ENCODE measurements at places on chromosomes 11 and 22.

DNA sequence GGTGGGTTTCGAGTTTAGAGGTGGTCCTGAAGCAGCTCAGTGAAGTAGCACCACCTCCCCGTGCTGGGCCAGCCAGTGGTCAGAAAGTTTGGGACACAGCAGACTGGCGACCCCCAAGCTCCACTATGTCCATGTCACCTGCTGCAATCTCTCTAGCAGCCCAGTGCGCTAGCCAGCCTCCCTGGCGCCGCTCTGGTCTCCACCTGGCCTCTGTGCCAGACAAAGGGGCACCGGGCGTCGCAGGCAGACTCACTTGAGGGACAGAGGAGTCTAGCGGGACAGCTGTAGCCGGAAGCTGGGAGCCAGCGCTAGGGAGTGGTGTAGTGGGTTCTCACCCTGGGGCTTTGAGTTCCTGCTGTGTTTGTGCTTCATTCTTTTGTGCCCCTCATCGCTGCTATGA is 25.5 kb downstream of the MYBPC3 start:
- no peak for DNase-seq

- no peak for DNase-seq
Observed at GRCh38 chr11:210803-211180, 3.3 kb downstream of the RIC8A start.

DNA sequence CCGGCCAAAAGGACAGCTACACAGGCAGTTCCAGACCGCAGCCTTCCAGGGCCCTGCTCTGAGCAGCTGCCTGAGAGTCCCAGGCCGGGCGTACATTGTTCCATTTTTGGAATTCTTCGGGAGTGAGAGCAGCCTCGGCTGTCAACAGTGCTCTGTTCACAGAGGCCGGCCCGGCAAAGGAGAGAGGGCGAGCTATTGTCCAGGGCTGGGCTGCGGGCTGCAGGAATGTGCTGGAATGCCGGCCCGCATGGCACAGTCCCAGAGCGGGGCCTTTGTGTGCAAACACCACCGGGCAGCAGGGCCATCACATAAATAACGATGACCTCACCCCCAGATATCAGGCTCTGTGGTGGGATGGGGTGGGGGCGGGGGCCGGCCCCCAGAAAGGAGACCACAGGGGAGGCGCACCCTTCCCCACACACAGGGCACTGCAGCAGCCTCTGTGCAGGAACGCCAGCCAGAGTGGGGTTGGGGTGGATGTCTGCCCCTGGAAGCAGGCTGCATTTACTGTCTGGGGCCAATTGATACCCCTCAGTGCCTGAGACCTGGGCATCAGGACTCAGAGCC is 15.8 kb downstream of the LINC01488 start:
- DNase-seq = no peak

DNA sequence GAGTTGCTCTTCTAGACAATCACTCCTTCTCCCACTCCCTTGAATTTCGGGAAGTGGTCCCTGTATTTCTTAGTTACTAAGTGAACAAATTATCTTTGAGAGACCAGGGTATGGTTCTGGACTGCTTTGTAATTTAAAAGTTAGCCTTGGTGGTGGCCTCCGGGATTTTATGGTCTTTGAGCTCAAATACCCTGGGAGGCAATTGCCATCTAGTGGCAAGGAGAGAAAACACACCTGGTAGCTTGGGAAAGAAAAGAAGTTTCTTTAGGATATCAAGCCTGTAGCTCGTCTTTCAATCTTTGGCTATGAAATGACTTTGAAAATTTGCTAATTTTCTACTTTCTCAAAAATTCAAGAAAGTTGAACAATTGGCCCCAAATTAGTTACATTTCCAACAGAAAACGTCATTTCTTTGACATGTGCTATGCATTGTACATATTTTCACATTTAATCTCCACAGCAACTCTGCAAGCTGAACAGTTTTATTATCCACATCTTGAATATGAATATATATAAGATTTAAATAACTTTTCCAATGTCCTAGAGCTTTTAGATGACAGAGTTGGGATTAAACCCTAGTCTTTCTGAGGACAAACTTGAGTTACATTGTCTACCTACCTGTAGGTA is 39.1 kb downstream of the MMP27 start:
- DNase-seq = no peak

DNA sequence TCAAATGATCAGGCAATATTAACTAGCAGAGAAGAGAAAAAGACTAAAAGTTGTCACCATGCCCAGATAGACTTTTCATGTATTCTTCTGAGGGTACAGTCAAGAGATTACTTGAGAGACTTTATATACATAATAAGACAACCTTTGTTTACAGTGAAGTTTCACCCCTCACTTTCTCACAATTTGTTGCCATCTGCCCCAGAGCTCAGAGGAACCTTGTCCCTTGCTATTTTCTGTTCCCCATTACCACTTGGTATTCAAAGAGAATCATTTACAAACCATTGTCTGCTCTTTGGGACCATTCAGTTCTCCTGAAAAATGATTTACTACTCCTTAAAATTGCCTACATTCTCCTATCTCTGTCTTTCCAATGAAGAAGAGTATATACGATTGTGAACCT is 544.6 kb downstream of the CNTN5 start:
- no peak for DNase-seq

DNA sequence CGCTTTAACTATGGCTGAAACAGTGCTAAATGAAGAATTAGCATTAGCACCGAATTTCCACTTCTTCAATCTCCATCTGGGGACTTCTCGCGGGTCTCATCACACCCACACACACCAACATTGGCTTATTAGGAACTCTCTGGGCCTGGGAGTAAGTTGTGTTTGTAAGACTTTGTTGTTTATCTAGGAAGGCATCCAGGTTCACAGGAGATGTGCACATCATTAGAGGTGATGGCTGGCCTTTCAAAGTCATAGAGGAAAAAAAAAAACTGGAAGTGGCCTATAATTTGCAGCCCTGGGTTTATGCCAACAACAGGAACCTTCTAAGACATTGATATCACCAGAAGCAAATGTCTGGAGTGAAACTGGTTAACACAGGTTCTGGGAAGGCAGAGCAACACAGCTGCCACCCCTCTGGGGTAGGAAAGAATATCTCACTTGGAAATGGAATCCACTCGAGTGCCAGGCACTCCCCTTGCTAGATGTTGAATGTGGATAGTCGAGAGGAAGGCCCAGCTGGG is 84.5 kb downstream of the TRAF6 start:
- no peak for DNase-seq

GRCh38 chr11:69455969-69456368 is 25.5 kb upstream of the LINC01488 start:
- DNase-seq = no peak

GRCh38 chr11:8019314-8020243 is 32.4 kb downstream of the EIF3F start:
- DNase-seq = peak; percentile 14

DNA sequence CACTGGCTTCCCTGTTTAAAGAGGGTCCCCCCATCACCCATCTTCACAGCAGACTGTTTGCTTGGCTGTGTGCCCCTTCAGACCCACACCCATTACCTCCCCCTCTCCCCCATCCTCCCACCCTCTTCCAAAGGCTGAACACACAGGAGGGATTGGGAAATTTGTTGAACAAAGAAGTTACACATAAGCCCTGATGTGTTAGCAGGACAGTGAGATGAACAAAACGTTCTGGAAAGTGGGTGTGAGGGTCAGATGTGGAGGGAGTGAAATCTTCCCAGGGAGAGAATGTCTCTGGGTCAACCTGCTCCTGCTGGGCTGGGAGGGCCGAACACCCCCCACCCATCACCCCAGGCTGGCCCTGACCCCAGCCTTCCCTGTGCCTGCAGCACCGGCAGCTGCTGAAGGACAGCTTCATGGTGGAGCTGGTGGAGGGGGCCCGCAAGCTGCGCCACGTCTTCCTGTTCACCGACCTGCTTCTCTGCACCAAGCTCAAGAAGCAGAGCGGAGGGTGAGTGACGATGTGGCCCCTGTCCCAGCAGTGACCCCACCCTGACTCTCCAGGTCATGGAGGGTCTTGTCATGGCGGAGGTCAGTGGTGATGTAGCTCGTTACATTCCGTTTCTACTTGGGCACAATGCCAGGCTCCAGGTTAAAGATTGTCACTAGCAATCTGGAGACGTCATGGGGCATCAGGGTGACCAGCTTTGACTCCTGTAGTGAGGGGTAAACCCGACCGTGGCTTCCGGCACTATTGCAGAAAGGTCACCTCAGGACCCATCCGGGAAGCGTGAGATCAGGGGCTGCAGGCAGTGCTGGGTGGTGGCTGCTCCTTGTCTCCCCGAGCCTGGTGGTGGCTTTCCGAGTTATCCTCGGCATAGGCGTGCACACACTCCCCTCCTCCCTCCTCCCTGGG is 103.5 kb downstream of the BCR start:
- DNase-seq = no peak

DNA sequence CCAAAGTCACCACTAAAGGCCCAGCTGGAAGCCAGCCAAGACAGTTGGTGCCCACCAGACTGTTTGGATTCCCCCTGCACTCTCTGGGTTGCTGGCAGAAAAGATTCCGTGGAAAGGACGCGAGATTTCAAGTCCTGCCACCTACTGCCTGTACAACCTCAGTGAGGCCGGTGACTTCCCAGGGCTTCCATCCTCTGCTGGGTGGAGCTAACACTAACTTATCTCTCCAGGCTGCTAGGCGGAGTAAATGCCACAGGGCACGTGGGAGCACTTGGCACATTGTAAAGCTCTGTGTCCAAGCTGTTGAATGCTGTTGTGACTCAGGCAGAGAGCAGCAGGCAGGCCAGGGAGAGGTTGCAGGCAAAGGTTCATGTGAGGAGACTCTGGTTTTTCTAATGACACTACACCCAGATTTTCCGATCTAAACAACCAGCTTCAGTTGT is 50.9 kb upstream of the CDON start:
- DNase-seq = no peak

DNA sequence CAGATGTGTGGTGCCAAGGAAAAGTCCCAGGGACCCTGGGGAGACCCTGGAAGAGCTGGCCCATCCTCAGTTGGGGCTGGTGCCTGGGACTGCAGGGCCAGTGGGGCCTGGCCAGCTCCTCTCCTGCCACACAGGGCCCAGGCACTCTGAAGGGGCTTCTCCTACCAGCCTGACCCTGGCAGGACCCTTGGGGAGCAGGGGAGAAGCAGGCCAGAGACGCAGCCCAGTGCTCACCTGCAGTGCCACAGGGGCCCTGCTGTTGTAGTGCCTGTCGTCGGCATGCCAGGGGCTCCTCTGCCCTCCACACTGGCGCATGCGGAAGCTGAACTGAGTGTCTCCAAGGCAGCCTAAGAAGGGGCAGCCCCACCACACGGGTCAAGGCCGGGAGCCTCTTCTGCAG is 9.1 kb downstream of the DENND6B start:
- no peak for DNase-seq

- no peak for DNase-seq
Observed at GRCh38 chr22:20423906-20424551, 13.6 kb downstream of the SCARF2 start.

DNA sequence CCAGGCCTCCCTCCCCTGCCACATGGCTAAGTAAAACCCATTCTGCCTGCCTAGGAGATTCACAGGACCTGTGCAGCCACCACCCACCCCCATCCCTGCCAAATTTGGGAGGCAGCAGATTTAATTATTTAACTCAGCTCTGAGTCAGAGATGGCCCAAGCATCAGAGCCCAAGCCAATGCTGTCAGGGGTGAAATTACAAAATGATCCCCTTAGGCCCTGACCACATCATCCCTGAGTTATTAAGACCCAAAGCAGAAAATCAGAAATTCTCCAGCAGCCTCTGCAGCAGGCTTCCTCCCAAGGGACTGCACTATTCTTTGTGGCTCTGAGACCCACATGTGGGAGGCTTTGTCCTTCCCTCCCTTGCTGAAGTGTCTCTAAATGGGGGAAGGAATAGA is 52.8 kb upstream of the RRAS2 start:
- no peak for DNase-seq

DNA sequence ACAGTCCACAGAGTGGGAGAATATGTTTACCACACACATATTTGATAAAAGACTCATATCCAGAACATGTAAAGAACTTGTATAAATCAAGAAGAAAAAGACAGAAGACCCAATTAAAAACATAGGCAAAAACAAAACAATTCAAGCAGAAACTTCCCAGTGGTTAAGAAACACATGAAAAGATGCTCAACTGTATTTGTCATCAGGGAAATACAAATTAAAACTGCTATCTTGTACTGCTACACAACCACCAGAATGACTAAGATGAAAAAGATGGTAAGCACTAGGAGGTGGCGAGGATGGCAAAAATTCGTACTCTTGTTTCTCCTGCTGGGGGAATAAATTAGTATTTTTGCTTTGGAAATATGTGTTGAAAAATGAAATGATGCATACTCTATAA is 192.3 kb upstream of the C11orf87 start:
- DNase-seq = no peak

- no peak for DNase-seq
Observed at GRCh38 chr11:113615098-113615497, 91.0 kb downstream of the TMPRSS5 start.

GRCh38 chr11:82994604-82995230 is 77.0 kb downstream of the RAB30 start:
- no peak for DNase-seq

GRCh38 chr11:74559934-74560309 is 32.5 kb upstream of the POLD3 start:
- DNase-seq = no peak

DNA sequence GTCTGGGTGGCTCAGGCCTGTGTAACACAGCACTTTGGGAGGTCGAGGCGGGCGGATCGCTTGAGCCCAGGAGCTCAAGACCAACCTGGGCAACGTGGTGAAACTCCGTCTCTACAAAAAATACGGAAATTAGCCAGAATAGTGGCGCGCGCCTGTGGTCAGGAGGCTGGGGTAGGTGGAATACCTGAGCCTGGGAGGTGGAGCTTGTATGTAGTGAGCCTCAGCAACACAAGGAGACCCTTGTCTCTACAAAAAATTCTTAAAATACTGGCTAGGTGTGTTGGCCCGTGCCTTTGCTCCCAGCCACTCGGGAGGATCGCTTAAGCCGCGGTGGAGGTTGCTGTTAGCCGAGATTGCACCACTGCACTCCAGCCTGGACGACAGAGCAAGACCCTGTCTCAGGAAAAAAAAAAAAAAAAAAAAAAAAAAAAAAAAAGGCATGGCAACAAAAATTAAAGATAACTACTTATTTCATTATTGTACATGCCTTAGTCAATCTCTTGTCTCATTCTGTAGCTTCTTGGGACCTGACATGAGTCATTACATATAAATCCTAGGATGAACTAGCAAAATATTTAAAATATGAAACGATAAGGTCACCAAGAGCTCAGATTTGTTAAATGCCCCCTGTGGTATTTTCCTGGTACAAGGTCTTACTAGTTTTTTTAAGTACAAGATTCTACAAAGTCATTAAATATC is 1.1 kb downstream of the TAF1D start:
- no peak for DNase-seq

- no peak for DNase-seq
Observed at GRCh38 chr22:48403521-48404403, 1423.9 kb downstream of the BRD1 start.

- no peak for DNase-seq
Observed at GRCh38 chr11:62923601-62924411, 2.6 kb upstream of the CHRM1 start.

- DNase-seq = no peak
Observed at GRCh38 chr11:64210301-64211020, 3.9 kb downstream of the FERMT3 start.

GRCh38 chr22:48410536-48410935 is 1417.1 kb downstream of the BRD1 start:
- DNase-seq = no peak

- no peak for DNase-seq
Observed at GRCh38 chr11:74937696-74938475, 11.0 kb downstream of the XRRA1 start.

- no peak for DNase-seq
Observed at GRCh38 chr11:17432002-17432401, 43.5 kb upstream of the KCNJ11 start.

- DNase-seq = no peak
Observed at GRCh38 chr11:19520681-19521080, 192.0 kb upstream of the NAV2 start.

GRCh38 chr11:44999068-44999467 is 48.4 kb upstream of the TP53I11 start:
- no peak for DNase-seq
